ENCODE measurements at places on chromosomes 1 and 21.

GRCh38 chr1:168266644-168267186 is 14.0 kb upstream of the TBX19 start:
- no peak for DNase-seq

GRCh38 chr1:203547147-203547546 is 53.2 kb downstream of the OPTC start:
- no peak for DNase-seq

DNA sequence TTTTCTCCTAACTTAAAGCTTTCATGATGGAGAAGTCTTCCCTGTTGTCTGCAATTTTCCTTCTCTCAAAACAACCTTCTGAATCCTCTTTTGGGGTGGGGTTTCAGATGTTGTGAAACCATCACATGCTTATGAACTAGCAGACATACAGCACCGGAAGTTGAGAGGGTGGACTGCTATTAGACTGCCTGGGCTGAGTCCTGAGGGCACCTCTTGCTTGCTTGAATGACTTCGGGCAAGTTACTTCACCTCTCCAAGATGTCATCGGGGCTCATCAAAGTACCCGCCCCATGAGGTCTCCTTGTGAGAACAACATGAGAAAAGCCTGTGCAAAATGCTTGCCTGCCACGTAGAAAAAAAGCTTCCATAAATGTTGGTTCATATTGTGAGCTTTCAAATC is 89.6 kb downstream of the CCDC185 start:
- no peak for DNase-seq

- DNase-seq = no peak
These were observed 128.9 kb downstream of the GRIK1 start for GRCh38 chr21:29810871-29811270.

GRCh38 chr1:160371346-160371631 is 4.4 kb downstream of the NHLH1 start:
- no peak for DNase-seq

- DNase-seq = no peak
These were observed 3.7 kb downstream of the KCNA2 start for GRCh38 chr1:110602466-110602865.

DNA sequence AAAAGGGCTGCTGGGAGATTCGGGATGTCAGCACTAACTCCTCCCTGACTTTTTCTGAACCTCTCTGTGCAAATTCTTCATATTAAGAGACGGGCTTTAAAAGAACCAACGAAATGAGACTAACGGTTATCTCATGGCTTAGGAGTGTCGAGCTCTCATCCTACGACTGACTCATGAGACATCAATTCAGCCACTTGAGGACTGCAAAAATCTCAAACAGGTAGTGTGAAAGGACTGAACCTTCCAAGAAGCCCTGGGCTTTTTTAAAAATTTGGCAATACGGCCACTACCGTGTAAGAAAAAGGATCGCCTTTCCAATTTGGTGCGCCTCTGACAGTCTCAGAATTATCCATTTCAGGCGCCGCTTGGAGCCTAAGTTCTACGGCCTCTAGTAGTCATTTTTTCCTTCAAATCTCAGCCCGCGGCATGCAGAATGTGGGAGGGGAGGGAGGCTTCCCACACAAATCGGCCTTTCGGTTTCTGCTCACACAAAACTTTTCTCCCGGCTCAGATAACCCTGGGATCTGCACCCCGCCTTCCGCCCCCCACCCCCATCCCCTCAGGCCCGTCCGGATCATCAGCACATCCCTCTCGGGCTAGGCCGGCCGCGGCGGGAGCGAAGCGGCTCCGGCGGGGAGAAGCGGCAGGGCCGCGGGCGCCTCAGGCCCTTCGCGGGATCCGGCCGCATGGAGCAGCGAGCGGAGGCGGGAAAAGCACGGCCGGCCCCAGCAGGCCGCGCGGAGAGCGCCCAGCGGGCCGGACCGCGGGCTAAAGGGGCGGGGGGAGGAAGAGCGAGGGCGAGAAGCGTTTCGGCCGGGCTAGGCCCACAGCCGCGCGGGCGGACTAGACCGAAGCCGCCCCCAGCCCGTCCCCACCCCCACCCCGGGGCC is 618 bp downstream of the HNRNPR start:
- peak; percentile 50 for DNase-seq

DNA sequence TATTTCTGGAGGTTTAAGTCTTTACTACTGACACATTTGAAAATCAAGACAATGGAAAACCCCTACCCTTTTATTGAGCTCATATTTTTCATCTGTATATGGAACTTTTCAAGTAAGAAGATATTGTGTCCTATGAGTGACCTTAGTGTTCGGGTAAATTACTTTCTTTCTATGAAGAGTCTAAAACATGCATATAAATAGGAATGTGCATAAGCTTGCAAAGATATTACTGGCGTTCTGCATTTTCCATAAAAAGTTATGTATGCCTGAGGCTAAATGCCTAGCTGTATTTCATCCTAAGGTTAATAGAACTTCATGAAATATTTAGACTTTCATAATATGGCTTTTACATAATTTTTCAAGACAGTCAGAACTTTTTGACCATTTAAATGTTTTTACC is 495.8 kb upstream of the ADAMTS5 start:
- no peak for DNase-seq

GRCh38 chr1:16438924-16439323 is 1.6 kb upstream of the NECAP2 start:
- DNase-seq = no peak

All from activated T-helper 1 cell treated with anti-CD3 and anti-CD28 coated beads, Interleukin-12 subunit alpha, Interleukin-12 subunit beta, Interleukin-2, Interleukin-4 antibody, amounts not matched to agents 30 ng/mL and 10 ng/mL and 1 ng/mL, durations not matched to agents 14 hours and 24 hours and 36 hours (primary cell).